Prostate gland (tissue), 2 donors: ENCODE measurements at places on chromosomes 4 and X. TPM values are rescaled to one million over a fixed set of nuclear protein-coding genes. Genes with fewer than 3 reads are reported as not detected.

DNA sequence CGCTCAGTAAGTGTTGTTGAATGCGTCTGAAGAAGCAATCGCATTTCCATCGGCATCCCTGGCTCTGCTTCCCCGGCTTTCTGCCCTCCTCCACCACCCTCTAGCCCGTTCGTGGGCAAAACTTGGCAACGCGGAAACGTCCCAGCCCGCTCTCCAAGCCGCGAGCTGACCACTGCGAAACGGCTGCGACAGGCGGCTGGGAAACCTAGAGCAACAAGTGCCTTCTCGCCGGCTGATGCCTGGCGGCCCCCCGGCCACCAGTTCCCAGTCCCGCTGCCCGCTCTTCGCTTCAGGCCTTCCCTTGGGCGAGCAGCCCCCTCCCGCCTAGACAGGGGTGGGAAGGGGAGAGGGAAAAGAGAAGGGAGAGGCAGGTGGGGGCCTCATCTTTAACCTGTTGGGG is 837 bp downstream of the CITED1 start:
- peak overlapping the region; percentile 32 for H3K4me3 ChIP-seq
- no peaks in the 10 kb centered on the region for H3K4me1 ChIP-seq
- DNase-seq, result no peak
- H3K36me3 ChIP-seq, result no peaks in the 10 kb centered on the region
- H3K27ac ChIP-seq, result no peak overlapping the region
- no peaks in the 10 kb centered on the region for H3K27me3 ChIP-seq

- H3K27me3 ChIP-seq, result no peaks in the 10 kb centered on the region
- H3K4me3 ChIP-seq, result no peak overlapping the region
- no peaks in the 10 kb centered on the region for H3K4me1 ChIP-seq
- H3K27ac ChIP-seq, result no peak overlapping the region
Observed at GRCh38 chr4:94895081-94895480, 137.3 kb downstream of the BMPR1B start.

DNA sequence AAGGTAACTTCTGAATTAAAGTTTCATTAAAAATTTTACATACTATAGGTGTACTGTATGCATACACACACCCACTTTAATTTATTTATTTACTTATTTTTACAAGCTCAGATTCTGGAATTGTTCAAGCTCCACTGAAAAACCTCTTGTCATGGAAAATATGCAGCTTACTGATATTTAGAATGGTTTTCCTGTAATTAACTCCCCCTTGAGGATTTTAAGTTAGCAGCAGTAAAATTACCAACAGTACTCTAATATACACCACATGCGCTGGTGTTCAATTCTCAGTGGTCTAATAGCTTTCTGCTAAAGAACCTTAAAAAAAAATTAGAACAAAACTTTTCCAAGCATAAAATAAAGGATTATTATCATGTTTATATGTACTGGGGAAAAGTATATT is 12.0 kb downstream of the MAB21L2 start:
- no peaks in the 10 kb centered on the region for H3K4me1 ChIP-seq
- H3K36me3 ChIP-seq, result no peaks in the 10 kb centered on the region
- no peak overlapping the region for H3K4me3 ChIP-seq

DNA sequence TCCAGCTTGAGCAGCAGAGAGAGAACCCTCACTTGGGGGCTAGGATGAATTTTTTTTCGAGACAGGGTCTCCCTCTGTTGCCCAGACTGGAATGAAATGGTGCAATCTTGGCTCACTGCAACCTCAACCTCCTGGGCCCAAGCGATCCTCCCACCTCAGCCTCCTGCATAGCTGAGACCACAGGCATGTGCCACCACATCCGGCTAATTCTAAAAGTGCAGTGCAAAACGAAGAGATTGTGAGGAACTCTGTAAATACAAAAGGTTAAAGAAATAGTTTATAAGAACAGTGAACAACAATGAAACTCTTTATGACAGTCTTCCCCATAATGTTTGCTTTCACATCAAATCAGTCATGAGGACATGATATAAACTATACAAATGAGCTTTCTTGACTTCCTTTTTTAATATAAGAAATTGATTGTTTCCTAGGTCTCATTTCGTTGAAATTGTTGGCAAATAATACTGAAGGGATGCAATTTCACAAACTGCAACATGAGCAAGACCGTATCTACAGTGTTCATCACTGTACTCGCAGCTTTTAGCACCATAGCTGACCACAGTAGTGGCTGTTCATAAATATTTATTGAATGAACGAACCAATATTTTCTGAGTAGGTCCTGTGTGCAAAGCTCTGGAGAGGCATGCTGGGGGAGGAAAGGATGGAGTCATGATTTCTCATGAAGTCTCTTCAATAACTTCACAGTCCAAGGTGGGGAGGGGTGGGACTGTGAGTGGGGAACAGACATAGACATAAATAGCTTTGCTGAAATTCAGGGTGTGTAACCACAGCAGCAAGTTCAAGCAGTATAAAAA is 116.1 kb downstream of the SHROOM3 start:
- H3K27me3 ChIP-seq, result no peaks in the 10 kb centered on the region
- peak overlapping the region; percentile 6 for H3K27ac ChIP-seq
- H3K4me3 ChIP-seq, result no peak overlapping the region
- H3K4me1 ChIP-seq, result peaks cover 6% of the 10 kb centered on the region
- H3K36me3 ChIP-seq, result no peaks in the 10 kb centered on the region
- DNase-seq, result no peak

Gene TMEM47
- total RNA-seq, result 28.5 TPM

- H3K27me3 ChIP-seq, result no peaks in the 10 kb centered on the region
- H3K4me1 ChIP-seq, result no peaks in the 10 kb centered on the region
- H3K27ac ChIP-seq, result no peak overlapping the region
- H3K36me3 ChIP-seq, result no peaks in the 10 kb centered on the region
- no peak for DNase-seq
Observed at GRCh38 chr4:56055027-56055977, 106.6 kb downstream of the CEP135 start.

Gene VCX2
- 27.8 TPM for total RNA-seq

DNA sequence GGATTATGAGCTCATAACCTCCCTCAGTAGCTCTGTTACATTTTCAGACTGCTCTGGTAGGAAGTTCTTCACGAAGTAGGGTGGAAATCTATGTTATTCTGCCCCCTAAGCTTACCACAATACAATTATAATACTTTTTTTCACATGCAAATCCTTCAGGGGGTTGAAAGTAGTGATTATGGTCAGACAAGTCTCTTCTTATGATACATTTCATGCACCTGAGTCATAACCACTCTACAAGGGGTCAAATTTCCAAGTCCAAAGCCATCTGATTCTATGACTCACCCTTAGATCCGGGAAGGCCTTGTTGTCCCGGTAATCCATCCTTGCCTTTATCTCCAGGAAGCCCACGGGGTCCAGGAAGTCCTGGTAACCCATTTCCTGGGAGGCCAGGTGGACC is 95.2 kb downstream of the ATG4A start:
- H3K4me1 ChIP-seq, result no peaks in the 10 kb centered on the region
- no peak overlapping the region for H3K4me3 ChIP-seq
- no peak for DNase-seq
- no peaks in the 10 kb centered on the region for H3K27me3 ChIP-seq

- H3K27me3 ChIP-seq, result no peaks in the 10 kb centered on the region
- no peak for DNase-seq
- H3K27ac ChIP-seq, result no peak overlapping the region
- no peaks in the 10 kb centered on the region for H3K4me1 ChIP-seq
- no peaks in the 10 kb centered on the region for H3K36me3 ChIP-seq
Observed at GRCh38 chr4:2722033-2722432, 34.1 kb downstream of the TNIP2 start.

Gene TKTL1
- not detected for total RNA-seq

DNA sequence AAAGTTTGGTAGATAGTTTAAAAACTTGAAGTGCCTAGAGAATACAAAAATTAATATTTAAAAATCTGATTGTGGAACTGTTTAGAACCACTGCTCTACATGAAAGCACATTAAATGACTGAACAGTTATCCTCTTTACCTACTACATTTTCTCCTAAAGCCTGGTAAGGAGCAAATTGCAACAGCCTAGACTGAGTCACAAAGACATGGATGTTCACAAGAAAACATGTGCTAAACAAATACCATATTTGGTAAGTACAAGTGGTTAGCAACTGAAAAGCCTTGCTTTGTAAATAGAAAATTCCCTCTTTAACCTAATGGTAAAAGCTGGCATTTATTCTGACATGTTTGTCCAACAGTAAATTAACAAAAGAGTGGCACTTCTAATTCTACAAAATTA is 203.1 kb downstream of the FBXO8 start:
- H3K27me3 ChIP-seq, result no peaks in the 10 kb centered on the region
- DNase-seq, result no peak
- no peak overlapping the region for H3K4me3 ChIP-seq
- no peaks in the 10 kb centered on the region for H3K4me1 ChIP-seq

- H3K4me1 ChIP-seq, result no peaks in the 10 kb centered on the region
- H3K27me3 ChIP-seq, result no peaks in the 10 kb centered on the region
- no peak for DNase-seq
- H3K4me3 ChIP-seq, result no peak overlapping the region
- H3K27ac ChIP-seq, result no peak overlapping the region
- no peaks in the 10 kb centered on the region for H3K36me3 ChIP-seq
Observed at GRCh38 chrX:121374471-121374870, 327.1 kb downstream of the GLUD2 start.

GRCh38 chr4:51880016-51880915 is 37.3 kb downstream of the DCUN1D4 start:
- H3K27me3 ChIP-seq, result no peaks in the 10 kb centered on the region
- no peaks in the 10 kb centered on the region for H3K36me3 ChIP-seq
- H3K4me3 ChIP-seq, result no peak overlapping the region
- no peak overlapping the region for H3K27ac ChIP-seq
- H3K4me1 ChIP-seq, result no peaks in the 10 kb centered on the region
- DNase-seq, result no peak

Gene SOX3
- total RNA-seq, result not detected
